ENCODE measurements at places on chromosomes 5 and 9.
A peak's percentile ranks its signal among the peaks of the same experiment; 100 is the strongest.

DNA sequence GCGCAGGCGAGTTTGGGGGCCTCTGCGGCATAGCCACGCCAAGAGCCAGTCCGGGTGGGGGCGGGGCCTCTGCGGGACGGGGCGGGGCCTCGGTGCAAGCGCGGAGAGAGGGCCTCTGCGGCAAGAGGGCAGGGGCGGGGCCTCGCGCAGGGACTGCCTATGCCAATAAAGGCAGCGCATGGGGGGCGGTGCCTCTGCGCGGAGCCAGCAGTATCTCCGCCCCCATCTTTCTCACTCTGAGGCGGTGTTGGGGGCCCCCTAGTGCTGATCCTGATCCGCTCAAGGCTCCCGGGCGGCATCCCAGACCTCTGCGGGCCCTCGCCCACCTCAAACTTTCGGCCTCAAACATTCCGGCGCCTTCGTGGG lies 9.2 kb upstream of the GPRIN1 start:
- peak; percentile 47 for DNase-seq

GRCh38 chr9:15572200-15572770 lies 19.4 kb downstream of the CCDC171 start:
- no peak for DNase-seq

- DNase-seq, result no peak
Observed at GRCh38 chr5:143495110-143495509, 91.6 kb upstream of the NR3C1 start.

DNA sequence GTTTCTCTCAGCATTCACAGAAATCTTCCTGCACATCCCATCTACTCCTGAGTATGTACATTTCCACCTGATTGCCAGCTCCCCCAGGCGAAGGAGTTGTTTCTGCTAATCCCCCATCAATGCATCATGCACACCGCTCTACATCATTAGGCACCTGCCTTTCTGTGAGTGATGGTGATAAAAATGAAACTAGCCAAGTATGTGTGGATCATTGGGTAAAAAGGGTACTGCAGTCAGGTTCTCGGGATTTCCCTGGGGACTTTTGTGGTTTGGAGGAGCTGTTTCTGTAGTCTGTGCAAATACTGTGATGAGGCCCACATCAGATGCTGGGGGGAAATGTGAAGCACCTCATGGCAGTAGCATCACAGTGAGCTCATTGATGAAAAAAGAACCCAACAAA lies 30.4 kb downstream of the CAMK4 start:
- peak; percentile 30 for DNase-seq

GRCh38 chr5:82863266-82863665 lies 213.9 kb downstream of the TMEM167A start:
- DNase-seq, result no peak

DNA sequence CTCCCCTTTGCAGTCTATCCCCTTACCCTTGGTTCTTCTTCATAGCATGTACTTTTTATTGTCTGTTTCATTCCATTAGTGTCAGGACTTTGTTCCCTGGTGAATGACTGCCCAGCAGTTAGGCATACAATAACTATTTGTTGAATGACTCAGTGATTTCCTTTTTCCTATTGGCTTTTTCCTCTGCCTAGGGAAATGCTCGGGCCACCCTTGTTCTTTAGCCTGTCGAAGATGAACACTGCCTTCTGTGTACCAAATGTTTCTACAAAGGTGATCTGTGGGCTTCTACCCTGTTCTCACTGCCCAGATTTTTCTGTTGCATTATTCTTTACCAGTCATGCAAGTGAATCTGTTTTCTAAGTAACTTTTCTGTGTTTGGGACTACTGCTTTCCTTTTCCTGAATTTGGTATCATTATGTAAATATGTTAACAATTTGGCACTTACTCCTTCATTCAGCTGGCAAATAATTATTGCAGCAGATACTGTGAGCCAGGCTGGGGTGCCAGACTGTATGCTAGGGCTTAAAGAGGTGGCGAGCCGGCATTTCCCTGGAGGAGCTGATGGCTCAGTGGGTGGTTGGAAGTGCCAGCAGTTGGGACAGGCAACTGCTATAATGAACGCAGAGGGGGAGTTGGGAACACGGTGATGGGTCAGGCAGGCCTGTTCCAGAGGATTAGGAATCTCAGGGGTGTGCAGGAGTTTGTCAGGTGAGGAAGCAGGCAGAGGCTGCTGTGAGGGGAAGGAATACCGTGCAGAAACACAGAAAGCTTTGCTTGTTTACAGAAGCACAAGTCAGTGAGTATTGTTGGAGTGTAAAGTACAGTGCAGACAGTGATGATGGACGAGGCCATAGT lies 30.6 kb downstream of the KDM4C start:
- no peak for DNase-seq

DNA sequence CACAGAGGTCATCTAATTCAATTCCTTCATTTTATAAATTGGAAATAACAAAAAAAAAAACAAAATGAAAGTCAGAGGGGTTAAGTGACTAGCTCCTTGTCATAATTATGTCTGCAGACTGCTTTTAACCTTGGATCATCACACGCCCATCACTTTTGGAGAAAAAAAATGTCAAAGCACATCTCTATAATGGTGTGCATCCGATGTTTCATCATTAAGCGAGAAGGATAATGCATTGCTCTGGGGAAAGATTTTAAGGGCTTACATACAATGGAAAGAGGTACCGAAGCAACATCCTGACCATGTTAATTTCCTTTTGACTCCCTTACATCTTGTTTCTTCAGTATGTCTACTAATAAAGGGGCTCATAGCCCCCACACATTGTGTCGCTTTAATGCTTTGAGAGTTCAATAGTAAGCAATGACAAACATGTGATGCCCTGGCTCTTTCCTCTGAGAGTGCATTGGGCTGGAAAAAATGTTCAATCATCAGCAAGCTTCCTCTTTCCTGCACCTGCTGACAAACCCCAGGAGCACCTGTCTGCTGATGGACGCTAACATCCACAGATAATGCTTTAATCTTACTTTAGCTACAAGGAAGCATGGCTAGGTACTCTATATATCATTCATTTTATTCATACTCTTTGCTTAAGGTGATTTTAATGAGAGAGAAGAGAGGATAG lies 242.2 kb downstream of the SMARCA2 start:
- no peak for DNase-seq

- no peak for DNase-seq
Observed at GRCh38 chr9:2809692-2810419, 34.0 kb downstream of the PUM3 start.

DNA sequence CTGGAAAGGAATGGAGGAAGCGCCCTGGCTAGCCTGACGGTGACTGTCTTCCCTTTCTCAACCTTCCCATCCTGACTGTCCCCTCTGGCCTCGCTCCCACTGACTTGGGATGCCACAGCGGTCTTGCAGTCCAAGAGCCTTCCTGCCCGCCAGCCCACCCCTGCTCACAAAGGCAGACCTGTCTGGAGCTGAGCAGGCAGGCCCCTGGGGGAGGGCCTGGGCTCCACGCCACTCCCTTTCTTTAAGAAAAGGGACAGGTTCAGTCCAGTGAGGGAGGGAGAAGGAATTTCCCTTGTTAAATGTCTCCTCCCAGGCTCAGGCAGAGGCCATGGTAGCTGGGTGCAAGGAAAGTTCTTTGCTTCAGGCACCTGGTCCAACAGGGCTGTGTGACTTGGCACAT lies 18.1 kb downstream of the FGF1 start:
- no peak for DNase-seq

DNA sequence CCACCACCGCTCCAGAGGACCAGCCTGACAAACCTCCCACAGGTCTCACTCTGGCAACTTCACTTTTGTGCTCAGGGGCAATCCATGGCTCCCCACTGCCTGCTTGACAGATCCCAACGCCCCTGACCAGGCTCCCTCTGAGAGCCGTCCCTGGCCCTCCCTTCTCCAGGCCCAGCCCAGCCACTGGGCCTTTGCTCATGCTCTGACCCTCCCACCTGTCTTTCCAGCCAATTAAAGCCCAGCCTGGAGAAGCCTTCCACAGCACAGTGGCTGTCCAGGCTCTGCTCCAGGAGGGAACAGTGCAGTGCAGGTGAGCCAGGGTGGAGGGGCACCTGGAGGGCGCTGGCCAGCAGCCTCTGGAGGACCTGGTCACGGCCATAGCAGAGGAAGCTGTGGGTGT lies 3.3 kb downstream of the ENTPD2 start:
- DNase-seq, result no peak

- DNase-seq, result no peak
Observed at GRCh38 chr9:69122082-69122548, 52.0 kb upstream of the TJP2 start.

DNA sequence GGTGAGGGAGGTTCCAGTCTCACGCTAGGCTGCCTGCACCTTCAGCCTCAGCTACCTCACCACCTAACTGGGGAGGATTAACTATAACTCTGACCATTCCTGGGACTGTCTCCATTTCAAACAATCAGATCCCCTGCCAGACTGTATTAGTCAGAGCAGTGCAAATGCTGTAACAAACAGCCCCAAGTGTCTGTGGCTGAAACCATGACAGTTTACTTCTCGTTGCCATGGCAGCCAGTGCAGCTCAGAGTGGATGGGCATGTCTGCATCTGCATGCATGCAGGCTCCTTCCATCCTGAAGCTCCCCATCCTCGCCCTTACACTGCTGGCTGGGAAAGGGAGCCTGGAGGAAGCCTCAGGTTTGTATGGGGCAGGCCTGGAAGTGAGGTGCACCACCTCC lies 86.7 kb downstream of the KCNIP1 start:
- DNase-seq, result no peak

DNA sequence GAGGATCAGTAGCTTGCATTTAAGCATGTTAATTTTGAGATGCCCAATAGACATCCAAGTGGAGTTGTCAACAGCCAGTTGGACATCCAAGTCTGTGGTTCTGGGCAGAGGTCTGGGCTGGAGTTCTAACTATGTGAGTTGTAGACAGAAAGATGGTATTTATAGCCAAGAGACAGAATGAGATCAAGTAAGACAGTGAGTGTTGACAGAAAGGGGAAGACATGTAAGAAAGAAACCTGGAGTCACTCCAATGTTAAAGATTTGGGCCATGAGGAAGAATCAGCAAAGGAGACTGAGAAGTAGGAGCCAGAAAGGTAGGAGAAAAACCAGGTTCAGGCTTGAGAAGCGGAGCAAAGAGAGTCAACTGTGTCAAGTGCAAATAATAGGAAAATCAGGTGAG lies 95.5 kb upstream of the PUM3 start:
- no peak for DNase-seq

GRCh38 chr5:111735583-111736270 lies 21.3 kb downstream of the NREP start:
- DNase-seq, result no peak

- no peak for DNase-seq
Observed at GRCh38 chr5:180736536-180736935, 3.3 kb downstream of the OR2Y1 start.

DNA sequence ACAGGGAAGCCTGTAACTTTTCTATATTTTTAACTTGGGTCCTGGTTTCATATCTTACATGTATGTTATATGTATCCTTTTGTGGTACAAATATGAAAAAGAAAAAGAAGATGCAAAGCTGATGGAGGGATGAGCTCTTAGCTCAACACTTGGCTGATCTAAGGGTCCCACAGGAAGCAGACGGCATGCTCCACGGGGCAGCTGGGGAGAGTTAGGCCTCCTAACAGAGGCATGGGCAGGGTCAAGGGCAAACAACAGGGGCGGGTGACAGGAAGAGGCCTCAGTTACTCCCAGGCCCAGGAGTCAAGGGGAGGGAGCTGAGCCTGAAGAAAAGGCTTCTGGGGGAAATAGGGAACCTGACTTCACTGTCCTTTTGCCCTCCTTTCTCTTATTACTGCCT lies 287.2 kb downstream of the ZSWIM6 start:
- DNase-seq, result no peak

DNA sequence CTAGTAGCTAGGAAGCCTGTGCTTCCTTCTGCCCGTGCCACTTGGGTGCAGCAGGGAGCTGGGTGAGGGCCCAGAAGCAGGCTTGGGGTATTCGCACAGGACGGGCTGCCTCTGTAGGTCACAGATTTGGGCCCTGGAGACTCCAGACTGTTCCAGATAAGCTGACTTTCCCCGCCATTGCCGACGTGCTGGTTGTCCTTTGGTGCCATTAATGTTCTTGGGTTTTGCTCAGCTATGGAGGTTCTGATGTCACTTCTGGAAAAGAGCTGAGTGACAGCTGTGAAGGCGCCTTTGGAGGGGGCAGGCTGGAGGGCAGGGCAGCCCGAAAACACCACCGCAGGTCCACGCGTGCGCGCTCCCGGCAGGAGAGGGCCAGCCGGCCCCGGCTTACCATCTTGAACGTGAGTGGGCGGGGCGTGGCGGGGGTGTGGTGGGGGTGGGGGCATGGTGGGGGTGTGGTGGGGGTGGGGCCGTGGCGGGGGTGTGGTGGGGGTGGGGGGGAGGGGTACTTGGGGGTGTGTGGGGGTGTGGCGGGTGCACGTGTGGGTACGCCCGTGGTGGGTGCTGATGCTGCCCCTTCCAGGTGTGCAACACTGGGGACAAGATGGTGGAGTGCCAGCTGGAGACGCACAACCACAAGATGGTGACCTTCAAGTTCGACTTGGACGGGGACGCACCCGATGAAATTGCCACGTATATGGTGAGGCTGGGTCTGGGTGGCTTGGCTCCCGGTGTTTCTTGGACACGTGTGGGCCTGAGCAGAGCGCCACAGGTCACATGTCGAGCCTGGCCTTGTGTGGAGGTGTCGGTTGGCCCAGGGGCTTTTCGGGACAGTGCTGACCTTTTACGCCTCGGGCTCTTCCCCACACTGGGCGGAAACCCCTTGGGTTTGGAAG lies 79.6 kb downstream of the WNK2 start:
- DNase-seq, result no peak

DNA sequence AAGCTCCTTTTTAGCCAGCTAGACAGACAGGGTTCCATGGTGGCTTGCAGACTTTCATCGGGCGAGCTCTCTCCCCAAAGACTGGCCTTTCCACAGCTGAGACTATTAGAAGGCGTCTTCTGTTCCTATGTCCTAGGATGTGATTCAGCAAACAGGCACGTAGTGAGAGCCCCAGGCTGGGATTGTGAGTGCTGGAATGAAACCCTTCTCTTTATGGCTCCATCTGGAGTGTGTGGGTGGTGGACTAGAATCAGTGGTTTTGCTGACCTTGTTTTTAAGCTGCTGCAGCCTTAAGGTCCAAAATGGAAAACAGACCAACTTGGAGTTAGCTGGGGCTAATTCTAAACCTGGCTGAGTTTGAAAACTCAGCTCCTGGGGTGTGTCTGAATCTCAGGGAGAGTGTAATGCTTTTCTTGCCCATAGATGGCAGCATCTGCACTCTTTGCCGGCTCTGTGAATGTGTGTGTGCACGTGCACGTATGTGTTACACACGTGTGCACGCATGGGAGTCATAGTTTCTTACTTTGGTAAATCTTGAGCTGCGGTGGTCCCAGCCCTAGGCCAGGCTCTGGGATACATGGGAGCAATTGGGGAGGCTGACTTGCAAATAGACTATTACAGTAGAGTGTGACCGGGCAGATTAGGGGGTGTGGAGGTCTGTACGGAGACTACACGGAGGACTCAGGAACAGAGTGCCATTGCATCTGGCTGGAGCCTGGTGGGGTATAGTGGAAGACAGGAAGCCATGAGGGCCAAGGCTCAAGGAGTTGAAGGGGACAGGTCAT lies 10.7 kb downstream of the GSN start:
- no peak for DNase-seq

- no peak for DNase-seq
Observed at GRCh38 chr5:93571114-93571949, 9.7 kb downstream of the NR2F1-AS1 start.

DNA sequence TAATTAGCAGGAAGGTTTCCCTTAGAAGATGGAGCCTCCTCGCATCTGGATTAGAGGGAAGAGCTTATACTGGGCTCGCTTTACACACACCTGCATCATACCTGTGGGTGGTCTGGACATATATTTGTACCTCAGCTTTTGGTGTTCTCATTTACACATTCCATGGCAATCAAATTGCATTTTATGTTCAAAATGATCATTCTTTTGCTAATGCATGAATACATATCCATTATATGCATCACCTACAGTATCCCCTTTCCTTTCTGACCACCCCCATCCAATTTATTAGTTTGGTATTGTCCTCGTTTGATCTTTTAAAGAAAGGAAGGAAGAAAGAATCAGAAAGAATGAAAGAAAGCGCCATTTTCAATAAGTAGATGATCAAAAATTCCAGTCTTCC lies 251.5 kb downstream of the SLF1 start:
- DNase-seq, result no peak

Data from stimulated activated CD8-positive, alpha-beta memory T cell treated with anti-CD3 and anti-CD28 coated beads, Interleukin-4, amount 100 ng/mL, for 4 hours (primary cell).